Dermis microvascular lymphatic vessel endothelial cell (primary cell): ENCODE measurements at places on chromosomes 12 and 14. TPM values are rescaled to one million over a fixed set of nuclear protein-coding genes. Genes with fewer than 3 reads are reported as not detected.

GRCh38 chr14:76293221-76293620 lies 82.7 kb upstream of the ESRRB start:
- DNase-seq = no peak

The FIGNL2 gene
- total RNA-seq = 0.39 and 1.3 TPM in 2 replicates

The CCDC177 gene
- not detected in 2 replicates for total RNA-seq

DNA sequence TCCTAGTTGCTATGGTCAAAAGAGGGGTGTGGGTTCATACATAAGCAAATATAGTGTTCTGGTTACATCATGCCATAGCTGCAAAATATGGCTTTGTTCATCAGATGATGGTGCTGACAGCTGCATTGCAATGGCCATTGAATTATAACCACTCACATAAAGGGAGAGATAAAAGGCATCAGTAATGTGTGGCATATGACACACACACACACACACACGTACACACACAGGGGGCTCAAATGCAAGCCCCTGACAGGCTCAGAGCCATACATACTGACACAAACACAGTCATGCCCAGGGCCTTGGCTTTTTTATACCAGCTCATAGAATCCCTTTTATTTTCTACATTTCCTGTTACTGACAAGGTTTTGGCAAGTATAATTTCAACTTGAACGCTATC lies 698.9 kb downstream of the BCL11B start:
- DNase-seq = no peak

DNA sequence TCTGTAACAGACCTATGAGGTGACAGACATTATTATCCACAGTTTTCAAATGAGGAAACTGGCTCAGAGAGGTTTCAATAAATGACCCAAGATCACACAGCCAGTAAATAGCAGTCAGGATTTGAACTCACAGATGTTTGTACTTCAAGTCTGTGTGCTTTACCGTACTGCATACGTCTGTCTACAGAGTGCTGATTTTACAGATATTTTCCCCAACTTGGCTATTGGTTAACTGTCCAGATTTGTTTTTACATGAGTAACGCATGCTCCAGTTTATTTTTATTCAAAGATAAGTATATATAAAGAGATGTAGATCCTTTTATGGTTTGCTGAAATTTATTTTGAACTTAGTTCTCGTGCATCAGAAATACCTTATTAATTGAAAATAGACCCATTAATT lies 65.7 kb upstream of the SLC38A2 start:
- no peak for DNase-seq

The RAD51B gene
- total RNA-seq = 6.3 and 9.2 TPM in 2 replicates

The ABHD12B gene
- total RNA-seq = not detected in 2 replicates

The PITPNM2 gene
- 4.0 and 4.6 TPM in 2 replicates for total RNA-seq
